ENCODE measurements at places on chromosomes 2 and 18.

- no peak for DNase-seq
These were observed 101.4 kb downstream of the RBMS1 start for GRCh38 chr2:160392201-160392600.

GRCh38 chr2:109084341-109084740 is 44.7 kb upstream of the SH3RF3 start:
- no peak for DNase-seq

GRCh38 chr2:82182270-82182669 is 1877.7 kb upstream of the LRRTM1 start:
- no peak for DNase-seq

GRCh38 chr2:181536730-181537129 is 79.5 kb downstream of the ITGA4 start:
- no peak for DNase-seq

GRCh38 chr2:15146960-15147359 is 414.2 kb downstream of the NBAS start:
- no peak for DNase-seq

- DNase-seq, result no peak
These were observed 567.7 kb downstream of the DCC start for GRCh38 chr18:52907543-52908308.

DNA sequence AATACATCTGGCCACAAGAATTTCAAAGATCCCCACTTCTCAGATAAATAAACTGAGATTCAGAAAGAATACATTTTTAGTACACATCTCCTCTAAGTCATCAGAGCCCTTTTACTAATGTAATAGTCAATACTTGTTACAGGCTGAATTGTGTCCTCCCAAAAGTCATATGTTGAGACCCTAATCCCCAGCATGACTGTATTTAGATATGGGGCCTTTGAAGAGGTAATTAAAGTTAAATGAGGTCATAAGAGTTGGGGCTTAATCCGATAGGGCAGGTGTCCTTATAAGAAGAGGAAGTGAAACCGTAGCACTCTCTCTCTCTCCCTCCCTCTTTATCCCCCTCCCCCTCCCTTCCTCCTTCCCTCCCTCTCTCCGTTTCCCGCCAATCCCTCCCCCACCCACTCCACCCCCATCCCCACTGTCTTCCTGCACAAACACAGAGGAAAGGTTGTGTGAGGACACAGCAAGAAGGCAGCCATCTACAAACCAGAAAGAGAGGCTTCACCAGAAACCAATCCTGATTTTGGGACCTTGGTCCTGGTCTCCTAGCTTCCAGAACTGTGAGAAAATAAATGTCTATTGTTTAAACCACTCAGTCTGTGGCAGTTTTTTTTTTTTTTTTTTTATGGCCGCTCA is 66.6 kb upstream of the ZNF397 start:
- no peak for DNase-seq

- no peak for DNase-seq
These were observed 853.9 kb downstream of the NRXN1 start for GRCh38 chr2:50178050-50178449.

- DNase-seq, result no peak
These were observed 81.6 kb upstream of the CYRIA start for GRCh38 chr2:16747257-16747656.

DNA sequence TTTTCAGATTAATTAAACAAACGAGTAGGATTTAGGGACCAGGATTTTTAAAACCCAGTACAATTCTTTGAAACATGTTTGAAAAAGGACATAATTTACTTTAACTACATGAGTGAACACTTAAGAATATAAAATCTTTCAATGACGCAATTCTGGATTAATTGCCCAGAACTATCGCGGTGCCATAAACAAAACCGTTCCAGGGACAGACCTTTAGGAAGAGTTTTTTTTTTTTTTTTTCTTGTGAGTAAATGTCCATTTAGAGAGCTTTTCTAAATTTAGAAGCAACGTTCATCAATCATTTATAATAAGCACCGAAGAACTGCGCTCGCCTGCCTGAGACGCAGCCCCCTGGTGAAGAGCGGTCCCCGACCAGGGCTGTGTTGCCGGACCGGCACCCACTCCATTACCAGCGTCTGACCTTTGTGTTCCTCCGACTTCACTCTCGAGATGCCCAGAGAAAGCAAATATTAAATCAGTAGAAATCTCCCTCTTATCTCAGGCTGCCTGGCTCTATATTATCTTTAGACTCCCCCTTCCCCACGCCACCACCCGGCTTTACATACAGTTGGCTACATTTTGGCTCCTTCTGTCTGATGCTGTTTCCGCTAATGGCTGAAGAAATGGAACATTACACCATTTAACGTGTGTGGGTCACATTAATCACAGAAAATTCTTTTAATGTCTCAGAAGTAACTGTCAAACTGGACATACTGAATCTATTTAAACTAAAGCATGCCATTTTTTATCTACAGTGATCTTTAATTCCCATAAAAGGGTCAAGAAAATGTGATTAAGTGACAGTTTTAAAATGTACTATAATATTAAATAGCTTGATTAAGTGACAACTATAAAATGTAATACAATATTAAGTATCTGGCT is 364.0 kb upstream of the MEIS1 start:
- DNase-seq, result no peak

DNA sequence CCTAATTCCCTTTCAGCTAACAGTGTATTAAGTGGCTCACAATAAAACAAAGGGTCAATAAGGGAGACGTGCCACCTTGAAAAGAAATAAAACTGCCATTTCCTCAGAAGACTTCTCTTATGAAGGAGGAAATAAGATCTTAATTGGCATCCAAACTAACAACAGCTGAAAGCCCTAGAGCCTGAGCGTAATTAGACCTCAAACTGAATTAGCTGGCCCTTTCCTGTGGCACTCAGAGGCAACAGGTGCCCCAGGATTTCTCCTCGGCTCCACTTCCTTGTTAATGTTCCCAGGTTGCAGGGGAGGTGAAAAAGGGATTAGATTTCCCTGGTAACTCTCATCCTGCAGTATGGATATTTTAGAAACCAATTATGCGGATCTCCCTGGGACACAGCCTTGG is 804.3 kb downstream of the DCDC2C start:
- DNase-seq, result no peak

- DNase-seq, result no peak
These were observed 513.9 kb upstream of the MEX3C start for GRCh38 chr18:51711298-51711889.

GRCh38 chr2:1504311-1504750 is 91.1 kb downstream of the TPO start:
- no peak for DNase-seq

- DNase-seq, result no peak
These were observed 825.1 kb downstream of the SLC4A3 start for GRCh38 chr2:220452561-220452960.

GRCh38 chr18:10111191-10111590 is 197.4 kb downstream of the VAPA start:
- DNase-seq, result no peak

DNA sequence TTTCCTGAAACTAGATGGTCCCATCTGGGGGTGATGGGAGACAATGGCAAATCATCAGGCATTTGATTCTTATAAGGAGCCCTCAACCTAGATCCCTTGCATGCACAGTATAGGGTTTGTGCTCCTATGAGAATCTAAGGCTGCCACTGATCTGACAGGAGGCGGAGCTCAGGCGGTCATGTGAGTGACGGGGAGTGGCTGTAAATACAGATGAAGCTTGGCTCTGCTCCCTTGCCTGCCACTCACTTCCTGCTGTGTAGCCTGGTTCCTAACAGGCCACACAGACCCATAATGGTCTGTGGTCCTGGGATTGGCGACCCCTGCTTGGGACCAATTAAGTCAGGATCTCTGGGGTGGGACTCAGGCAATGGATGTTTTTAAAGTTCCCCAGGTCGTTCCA is 293.4 kb downstream of the ZNF521 start:
- DNase-seq, result no peak
